Esophagus mucosa (tissue), 1 donor: ENCODE measurements at places on chromosomes 7 and 10.

GRCh38 chr10:5274795-5275194 lies 78.2 kb downstream of the AKR1C4 start:
- ATAC-seq, result peak; percentile 32

DNA sequence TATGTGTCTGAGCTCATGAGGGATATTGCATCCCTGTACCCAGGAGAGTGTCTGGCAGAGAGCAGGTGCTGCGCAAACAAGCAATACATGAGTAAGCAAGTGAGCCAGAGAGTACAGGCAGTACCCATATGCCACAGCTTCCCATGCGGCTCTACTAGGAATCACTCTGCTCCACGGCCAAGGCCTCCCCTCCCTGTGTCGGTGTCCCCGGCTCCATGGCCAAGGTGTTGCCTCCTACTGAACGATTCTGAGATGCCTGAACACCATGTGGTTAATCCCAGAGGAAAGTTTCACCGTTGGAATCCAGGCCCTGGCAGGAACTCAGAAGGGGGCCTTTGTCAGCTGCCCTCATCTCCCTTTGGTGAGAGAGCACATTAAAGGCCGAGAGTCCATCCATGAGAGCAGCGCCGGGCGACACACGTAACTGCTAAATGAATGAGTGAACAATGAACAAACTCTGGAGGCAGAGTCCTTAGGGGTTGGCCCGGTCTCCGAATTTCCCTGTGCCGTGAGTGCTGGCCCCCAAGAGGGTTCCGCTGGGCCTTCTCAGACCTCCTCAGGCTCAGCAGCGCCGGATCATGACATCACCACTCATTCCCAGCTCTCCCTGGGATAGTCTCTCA lies 136.0 kb upstream of the FAM20C start:
- ATAC-seq, result no peak

DNA sequence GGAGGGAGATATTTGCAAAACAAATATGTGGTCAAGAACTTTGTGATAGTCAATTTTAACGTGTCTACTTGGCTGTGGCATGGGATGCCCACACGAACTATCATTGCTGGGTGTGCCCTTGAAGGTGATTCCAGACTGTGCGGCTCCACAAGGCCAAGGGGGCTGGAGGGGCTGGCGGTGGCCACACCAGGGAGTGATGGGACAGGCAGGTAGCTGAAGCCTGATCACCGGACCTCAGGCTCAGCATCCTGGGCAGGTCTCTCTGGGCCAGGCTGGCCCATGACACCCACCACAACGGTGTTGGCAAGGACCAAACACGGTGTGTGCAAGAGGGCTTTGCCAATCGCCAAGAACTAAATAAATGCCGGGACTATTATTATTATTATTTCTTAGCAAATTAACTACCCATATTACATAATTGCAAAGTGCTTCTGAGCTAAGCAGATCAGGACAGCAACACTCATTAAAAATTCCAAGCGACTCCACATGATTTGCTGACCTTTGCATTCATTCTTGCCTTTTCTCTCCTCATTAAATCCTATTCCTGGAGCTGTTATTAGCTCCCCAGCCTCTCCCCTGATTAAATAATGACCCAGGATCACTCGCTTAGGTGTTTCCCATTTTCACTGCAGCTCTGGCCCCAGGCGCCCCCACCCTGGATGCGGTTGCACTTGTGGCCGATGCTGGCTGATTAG lies 35.4 kb upstream of the PPP2R2D start:
- ATAC-seq, result no peak

GRCh38 chr7:156423876-156424275 lies 216.7 kb upstream of the RNF32 start:
- no peak for ATAC-seq

GRCh38 chr7:1369916-1370657 lies 89.2 kb downstream of the MICALL2 start:
- no peak for ATAC-seq

DNA sequence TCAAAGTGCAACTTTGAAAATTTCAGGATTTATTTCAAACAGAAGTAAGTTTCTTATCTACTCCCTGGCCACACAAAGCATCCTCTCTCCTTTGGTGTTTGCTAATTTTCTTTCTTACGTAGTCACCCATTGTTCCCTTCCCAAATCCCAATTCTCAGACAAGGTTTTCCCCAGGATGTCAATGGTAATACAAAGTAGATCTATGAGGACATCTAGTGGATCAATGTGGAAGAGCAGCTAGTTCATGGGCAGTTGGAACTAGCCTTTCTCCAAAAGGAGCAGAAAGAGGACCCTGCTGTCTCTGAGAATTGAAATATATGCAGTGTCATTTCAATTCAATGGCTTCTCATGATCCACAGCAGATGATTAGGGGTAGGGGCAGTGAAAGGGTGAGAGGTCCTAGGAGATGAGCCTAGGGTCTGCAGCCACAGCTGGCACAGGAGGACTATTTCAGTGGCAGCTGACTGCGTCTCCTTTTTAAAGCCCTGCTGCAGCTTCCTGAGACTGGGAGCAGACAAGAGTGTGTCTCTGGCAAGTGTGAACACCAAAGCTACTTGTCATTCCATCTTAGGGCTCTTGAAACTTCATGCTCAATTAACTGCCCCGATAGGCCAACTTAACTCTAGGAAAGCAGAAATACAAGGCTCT lies 632.6 kb downstream of the KCNMA1 start:
- ATAC-seq, result peak; percentile 30

DNA sequence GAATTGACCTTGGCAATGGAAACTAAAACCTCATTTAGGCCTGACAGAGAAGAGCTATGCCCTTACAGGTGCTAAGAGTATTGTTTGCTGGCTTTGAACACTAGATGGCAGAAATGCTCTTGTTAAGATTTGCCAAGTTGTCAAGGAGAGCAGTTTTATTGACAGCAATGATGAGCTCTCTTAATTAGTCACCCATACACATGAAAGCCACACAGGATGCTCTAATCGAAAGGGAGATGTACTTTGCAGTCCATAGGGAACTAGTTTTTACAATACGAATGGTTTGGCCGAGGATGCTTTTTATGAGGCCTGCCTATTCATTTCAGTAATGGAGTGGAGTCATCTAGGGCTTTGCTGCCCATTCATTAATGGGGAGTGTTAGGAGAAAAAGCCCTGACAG lies 45.4 kb upstream of the MBL2 start:
- ATAC-seq, result peak; percentile 71

- ATAC-seq, result no peak
These were observed 44.6 kb upstream of the CYCS start for GRCh38 chr7:25169683-25170082.

- ATAC-seq, result no peak
These were observed 80.3 kb downstream of the PLXNA4 start for GRCh38 chr7:132495936-132496335.

DNA sequence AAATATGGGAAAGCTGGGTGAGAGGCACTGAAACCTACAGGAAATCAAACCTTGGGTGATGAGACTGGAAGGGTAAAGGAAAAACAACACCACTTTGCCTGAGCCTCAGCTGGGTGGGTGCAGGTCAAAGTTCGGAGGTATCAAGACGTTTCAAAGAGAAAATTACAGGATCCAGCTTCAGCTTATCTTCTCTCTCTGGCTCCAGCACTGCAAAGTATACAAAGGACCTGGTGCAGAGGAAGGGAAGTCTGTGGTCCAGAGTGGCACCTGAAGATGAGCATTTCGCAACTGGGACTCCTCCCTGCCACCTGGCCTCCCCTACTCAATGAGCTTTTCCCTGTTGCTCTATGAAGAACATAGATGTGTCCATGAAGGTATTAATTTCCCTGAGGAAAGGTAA lies 6.4 kb upstream of the FXYD4 start:
- no peak for ATAC-seq

DNA sequence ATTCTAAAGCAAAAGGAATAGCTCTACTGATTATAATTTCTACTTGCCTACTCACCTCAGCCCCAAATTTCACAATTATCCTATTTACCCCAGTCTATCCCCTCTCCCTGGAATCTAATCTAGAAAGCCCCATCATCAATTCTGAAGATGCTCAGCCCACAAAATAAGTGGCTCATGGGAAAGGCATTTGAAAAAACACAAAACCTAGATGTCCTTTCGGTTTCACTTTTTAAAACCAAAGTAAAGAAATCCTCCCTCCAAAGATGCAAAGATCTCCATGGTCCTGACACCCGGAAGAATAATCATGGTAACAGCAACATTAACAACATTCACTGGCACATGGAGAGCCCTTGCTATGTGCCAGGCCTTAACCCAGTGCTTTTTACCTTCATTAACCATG lies 224.8 kb downstream of the FGFR2 start:
- ATAC-seq, result no peak

- ATAC-seq, result no peak
These were observed 12.4 kb downstream of the SORCS1 start for GRCh38 chr10:107152087-107152486.

GRCh38 chr10:98096316-98096715 lies 38.1 kb upstream of the R3HCC1L start:
- no peak for ATAC-seq

DNA sequence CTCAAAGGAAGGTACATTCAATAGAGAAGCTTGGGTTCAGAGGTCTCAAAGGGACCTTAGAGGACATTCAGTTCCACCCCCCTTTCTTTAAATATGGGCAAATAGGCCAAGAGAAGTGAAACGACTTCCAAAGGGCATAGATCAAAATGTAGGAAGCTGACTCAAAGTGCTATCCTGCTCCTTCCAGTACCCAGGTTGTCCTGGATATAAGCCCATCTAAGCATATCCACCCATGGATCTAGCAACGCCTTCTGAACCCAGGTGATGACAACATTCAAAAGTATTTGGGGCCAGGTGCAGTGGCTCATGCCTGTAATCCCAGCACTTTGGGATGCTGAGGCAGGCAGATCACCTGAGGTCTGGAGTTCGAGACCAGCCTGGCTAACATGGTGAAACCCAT lies 5.3 kb downstream of the ATXN7L1 start:
- no peak for ATAC-seq

DNA sequence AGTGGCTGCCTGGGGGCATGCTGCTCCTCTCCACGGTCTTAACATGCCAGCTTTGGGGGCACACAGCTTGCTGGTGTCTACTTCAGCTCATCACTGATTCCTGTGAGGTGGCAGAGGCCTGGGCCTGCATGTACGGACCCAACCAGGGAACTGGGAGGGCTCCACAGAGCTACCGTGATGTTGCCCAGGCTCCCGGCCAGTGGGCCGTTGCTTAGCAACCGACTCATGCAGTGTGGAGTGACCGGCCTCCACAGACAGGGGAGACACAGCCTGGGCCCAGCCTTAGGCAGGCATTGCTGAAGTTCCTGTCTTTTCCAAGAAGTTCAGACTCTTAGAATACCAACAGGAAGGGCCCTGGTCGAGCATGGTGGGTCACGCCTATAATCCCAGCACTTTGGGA lies 25.8 kb upstream of the SH2B2 start:
- no peak for ATAC-seq

GRCh38 chr10:7789390-7789789 lies 1.4 kb downstream of the ATP5F1C start:
- ATAC-seq, result no peak
